Activated CD8-positive, alpha-beta memory T cell treated with anti-CD3 and anti-CD28 coated beads, Interleukin-2, amount 10 ng/mL, durations not matched to agents 7 days and 5 days (primary cell): ENCODE measurements at places on chromosomes 2 and 18. TPM values are rescaled to one million over a fixed set of nuclear protein-coding genes. Genes with fewer than 3 reads are reported as not detected.

The ACMSD gene
- not detected for total RNA-seq

The TRIM43 gene
- total RNA-seq, result 0.23 TPM

The NGEF gene
- total RNA-seq, result not detected

The TMEFF2 gene
- total RNA-seq, result not detected

The TTN gene
- 7.0 TPM for total RNA-seq

The CCDC148 gene
- total RNA-seq, result not detected

The TMEM178A gene
- not detected for total RNA-seq

The ANKRD23 gene
- total RNA-seq, result 14.8 TPM

The TBR1 gene
- total RNA-seq, result 0.05 TPM
